ENCODE measurements at places on chromosomes 6 and 20. TPM values are rescaled to one million over a fixed set of nuclear protein-coding genes. Genes with fewer than 3 reads are reported as not detected.

The RBBP8NL gene
- not detected for total RNA-seq

DNA sequence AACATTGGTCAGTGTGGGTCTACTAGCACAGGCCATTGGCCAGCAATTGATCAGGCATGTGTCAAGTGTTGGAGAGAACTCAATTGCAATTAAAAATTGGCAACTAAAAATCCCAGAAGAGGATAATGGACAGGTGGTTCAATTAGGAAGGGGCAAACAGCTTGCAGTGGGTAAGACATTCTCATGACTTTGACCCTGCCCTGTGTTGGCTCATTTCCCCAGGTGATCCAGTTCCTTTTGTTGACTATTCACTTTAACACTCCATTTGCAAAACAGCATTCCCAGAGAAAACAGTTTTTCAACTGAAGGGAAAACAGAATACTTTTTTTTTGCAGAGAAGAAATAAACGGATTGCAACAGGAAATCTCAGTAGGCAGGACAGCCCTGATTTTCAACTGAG, 28.9 kb upstream of the SCGN start:
- DNase-seq = no peak

- no peak for DNase-seq
These were observed 53.6 kb upstream of the BHLHE23 start for GRCh38 chr20:63060057-63060991.

The DNAAF9 gene
- total RNA-seq = 1.4 TPM
